Activated T-cell treated with anti-CD3 and anti-CD28 coated beads, Interleukin-2, amount 50 U/mL, for 48 hours (primary cell): ENCODE measurements at places on chromosomes 7 and 10.

GRCh38 chr7:87627634-87627994 lies 584 bp upstream of the RUNDC3B start:
- DNase-seq: no peak

DNA sequence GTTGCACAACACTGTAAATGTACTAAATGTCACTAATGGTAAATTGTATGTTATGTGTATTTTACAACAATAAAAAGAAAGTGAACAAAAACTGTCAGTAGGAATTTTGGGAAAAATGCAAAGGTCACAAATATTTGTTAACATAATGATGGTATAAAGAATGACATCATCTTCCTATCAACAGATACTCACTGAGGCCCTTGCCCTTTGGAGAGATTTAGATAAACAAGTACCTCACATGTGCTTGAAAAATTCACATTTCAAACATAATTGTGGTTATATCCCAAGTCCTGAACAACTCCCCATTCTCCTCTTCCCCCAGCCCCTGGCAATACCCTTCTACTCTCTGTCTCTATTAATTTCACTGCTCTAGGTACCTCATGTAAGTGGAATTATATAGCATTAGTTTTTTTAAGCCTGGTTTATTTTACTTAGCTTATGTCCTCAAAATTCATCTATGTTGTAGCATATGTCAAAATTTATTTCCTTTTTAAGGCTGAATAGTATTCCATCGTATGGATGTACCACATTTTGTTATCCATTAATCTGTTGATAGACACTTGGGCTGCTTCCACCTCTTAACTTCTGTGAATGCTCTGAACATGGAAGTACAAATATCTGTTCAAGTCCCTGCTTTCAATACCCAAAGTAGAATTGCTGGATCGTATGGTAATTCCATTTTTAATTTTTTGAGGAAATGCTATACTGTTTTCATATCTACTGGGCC lies 90.5 kb downstream of the WIPF3 start:
- DNase-seq: no peak

- DNase-seq: no peak
These were observed 208.1 kb upstream of the TCF7L2 start for GRCh38 chr10:112741830-112742402.

DNA sequence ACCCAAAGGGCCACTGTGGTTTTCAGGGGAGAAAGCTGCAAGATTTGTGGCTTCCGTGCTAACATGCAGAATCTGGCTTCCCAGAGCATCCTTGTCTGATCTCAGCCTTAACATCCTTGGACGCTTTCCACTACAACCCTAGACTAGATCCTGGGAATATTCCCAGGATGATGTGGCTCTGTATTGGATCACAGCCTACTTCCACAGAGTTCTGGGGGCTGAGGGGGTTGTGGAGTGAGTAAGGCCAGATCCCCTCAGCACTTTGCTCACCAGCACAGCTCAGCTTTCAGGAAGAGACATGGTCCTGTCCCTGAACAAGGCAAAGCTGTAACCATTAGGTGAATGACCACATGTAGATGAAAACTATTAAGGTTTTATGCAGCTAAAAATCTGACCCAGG lies 241.3 kb upstream of the MYO3A start:
- no peak for DNase-seq

GRCh38 chr7:55469271-55469681 lies 103.0 kb downstream of the VOPP1 start:
- DNase-seq: no peak

GRCh38 chr7:116902867-116903266 lies 40.5 kb downstream of the CAPZA2 start:
- no peak for DNase-seq

DNA sequence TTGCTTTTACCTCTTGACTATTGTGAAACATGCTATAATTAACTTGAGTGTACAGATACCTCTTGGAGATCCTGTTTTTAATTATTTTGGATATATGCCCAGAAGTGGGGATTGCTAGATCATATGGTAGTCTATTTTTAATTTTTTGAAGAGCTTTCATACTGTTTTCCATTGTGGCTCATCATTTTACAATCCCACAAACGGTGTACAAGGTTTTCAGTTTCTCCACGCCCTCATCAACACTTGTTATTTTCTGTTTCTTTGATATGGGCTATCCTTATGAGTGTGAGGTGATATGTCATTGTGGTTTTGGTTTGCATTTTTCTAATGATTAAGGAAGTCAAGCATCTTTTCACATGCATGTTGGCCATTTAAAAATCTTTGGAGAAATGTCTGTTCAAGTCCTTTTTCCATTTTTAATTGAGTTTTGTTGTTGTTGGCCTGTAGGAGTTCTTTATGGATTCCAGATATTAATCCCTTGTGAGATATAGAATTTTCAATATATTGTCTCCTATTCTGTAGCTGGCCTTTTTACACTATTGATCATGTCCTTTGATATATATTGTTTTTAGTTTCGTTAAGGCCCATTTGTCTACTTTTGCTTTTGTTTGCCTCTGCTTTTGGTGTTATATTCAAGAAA lies 7.5 kb downstream of the AGK start:
- no peak for DNase-seq

GRCh38 chr7:85770332-85770731 lies 583.5 kb upstream of the SEMA3D start:
- DNase-seq: no peak

DNA sequence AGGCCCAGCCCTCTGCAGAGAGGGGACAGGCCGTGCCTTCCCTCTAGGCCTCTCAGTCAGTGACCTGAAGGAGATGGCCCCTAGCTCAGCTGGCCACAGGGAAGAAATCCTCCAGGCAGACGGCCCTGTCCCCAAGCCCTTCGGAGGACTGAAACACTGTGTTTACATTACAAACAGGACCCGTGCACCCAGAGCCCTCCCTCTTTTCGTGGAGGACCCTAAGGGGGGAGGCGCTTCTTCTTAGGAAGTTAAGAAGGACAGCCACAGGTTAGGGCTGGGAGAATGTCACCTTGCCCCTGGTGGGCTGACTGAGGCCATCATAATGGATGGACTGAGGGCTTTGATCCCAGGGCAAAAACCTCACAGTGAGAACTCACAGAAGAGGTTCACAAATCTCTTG lies 154.9 kb downstream of the SLIT1 start:
- DNase-seq: no peak

DNA sequence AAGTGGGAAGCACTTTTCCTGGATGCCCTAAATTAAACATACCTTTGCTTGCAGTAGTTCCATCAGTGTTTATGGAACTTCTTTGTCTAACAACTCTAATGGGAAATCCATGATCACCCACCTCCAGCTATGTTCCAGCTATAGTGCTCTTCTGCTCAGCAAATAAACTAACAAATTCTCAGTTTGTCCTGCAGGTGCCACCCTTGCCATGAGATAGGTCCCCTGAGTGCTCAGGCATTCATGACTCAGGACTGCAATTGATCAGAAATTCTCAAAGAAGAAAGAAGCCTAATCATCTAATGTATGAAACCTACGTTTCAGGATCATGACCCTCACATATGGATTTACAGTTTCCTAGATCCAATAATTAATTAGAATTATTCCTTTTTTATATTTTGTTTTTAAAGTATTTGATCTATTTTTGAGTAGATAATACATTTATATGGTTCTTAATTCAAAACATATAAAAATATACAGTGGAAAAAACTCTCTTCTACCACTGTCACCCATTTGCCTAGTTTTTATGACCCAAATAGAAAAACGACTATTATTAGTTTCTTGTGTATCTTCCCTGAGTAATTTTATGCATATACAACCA lies 48.7 kb upstream of the DYNC1I1 start:
- no peak for DNase-seq

- DNase-seq: no peak
These were observed 76.0 kb upstream of the SEMA3D start for GRCh38 chr7:85262891-85263290.

DNA sequence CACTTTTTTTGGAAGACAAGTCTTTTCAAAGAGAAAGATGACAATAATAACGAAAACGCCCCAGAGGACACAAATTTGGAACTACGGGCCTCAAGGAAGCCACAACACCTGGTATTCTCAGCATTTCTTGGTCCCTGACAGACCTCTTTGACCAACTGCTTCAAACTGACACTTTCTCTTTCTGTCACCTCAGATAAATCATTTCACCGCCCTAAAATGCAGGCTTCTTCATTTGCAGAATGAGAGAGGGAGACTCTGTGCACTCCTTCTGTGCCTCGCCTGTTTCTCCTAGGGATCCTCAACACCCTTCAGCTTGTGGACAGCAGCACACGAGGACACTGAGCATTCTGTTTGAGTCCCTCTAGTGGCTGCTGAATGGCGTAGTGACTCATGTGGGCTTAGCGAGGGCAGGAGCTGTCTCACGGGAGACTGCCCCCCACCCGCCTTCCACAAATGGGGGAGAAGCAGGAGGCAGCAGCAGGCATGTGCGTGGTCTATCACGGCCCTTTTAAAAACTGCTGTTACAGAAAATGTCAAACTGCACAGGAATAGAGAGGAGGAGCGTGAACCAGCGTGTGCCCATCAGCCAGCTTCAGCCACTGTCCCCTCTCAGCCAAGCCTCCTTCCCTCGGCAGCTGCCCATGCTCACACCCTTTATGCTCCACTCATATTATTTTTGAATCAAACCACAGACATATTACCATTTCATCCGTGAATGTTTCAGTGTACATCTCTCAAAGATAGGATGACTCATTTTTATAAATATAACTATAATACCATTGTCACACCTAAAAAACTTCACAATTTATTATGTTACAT lies 41.4 kb downstream of the GSDME start:
- no peak for DNase-seq

DNA sequence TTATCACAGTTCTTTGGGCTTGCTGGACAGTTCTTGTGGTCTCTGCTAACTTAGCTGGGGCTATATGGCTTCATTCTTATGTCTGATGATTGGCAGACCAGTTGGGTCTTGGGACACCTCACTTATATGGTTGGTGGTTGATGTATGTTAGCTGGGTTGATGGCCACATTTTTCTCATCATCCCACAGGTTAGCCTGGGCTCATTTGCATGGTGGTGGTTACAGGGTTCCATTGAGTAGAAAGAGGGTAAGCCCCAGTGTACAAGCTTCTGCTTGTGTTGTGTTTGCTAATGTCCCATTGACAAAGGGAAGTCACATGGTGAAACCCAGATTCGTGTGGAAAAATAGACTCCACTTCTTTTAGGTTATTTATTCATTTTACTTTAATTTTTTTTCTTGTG lies 40.6 kb downstream of the TMEM60 start:
- no peak for DNase-seq

- no peak for DNase-seq
These were observed 337.3 kb downstream of the WDR37 start for GRCh38 chr10:1393481-1393880.

DNA sequence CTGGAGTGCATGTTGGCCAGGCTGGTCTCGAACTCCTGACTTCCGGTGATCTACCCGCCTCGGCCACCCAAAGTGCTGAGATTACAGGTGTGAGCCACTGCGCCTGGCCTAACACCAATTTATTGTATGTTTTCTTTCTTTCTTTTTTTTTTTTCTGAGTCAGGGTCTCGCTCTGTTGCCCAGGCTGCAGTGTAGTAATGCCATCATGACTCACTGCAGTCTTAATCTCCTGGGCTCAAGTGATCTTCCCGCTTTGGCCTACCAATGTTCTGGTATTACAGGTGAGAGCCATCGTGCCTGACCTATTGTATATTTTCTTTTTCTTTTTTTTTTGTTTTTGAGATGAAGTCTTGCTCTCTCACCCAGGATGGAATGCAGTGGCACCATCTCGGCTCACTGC lies 33.8 kb upstream of the UBE2H start:
- no peak for DNase-seq

DNA sequence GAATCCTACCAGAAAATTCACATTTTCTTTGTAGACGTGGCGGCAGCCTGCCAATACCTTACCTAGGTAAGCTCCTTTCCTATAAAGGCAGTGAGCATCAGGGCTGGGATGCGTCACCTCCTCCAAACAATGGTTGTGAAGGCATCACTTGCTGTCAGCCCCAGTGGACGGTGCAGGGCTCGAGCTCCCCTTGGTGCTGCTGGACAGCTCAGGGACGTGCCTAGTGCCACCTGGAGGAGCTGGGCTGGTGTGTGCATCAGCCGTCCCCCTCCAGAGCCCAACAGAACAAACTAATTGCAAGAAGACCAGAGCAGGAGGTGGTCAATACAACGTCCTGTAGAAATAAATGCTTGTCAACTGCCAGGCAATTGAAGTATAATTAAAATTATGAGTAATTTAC lies 517.5 kb upstream of the FOXK1 start:
- no peak for DNase-seq

GRCh38 chr7:65953001-65953720 lies 28.9 kb downstream of the GUSB start:
- no peak for DNase-seq

GRCh38 chr7:44639671-44640321 lies 33.4 kb downstream of the OGDH start:
- DNase-seq: no peak

- DNase-seq: no peak
These were observed 1268.6 kb downstream of the TYW1 start for GRCh38 chr7:68265258-68265657.

DNA sequence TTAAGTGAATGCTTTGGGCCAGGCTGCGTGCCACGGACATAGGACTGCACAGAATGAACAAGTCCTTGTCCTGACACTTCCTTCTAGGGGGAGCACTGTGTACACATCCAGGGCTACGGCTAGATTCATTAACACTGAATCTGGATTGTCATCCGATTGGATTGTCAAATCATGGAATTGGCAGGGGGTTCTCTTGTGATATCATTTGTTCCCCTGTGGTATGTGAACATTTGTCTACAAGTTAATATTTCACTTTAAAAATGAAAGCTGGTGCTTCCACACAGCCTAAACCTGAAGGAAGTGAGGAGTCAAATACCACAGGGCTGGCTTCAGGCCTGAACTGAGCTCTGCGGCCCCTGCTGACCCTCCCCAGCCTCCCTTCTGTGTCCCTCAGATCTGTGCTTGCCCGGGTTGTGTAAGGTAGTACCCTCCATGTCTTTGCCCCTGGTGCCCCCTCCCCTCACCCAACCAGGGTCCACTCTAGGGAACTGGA lies 75.6 kb downstream of the SNX10 start:
- no peak for DNase-seq
